ENCODE measurements at places on chromosomes 2 and 18. TPM values are rescaled to one million over a fixed set of nuclear protein-coding genes. Genes with fewer than 3 reads are reported as not detected.

DNA sequence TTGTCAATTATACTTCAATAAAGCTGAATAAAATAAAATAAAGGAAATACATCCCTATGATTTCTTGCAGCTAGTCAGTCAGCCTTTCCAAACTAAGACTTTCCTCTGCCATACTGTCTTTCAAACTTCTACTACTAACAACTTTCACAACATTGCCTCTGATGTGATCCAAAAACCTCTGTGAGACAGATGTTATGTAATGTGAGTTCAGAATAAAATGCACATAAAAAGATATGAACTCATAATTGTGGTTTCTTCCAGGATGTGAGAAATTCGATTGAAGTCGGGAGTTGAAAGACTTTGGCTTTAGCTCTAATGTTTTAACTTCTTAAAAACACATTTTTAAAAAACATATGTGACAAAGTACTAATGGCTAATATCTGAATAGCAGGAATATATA, 98.7 kb downstream of the PIGN start:
- DNase-seq: no peak

DNA sequence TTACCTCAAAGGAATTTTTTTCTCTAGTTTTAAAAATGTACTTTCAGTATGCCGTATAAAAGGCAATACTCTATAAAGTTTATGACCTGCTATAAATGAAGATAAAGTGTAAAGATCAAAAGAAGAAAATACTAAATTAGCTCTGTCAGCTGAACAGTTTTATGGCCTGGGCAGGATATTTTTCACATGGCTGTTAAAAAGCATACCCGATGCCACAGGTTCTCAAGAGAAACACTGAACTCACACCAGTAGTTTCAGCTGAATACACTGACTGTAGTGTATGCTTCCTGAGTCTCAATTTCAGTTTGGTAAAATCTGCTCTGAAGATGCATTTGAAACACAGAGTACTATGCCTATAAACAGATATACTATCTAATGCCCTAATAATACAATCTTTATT, 126.0 kb downstream of the PIGN start:
- DNase-seq: no peak

GRCh38 chr2:16382451-16382850, 283.2 kb downstream of the CYRIA start:
- DNase-seq: no peak

- no peak for DNase-seq
Measured at GRCh38 chr2:151729415-151729811, 4.9 kb downstream of the NEB start.

- DNase-seq: no peak
Measured at GRCh38 chr2:11784280-11784679, 37.8 kb downstream of the LPIN1 start.

DNA sequence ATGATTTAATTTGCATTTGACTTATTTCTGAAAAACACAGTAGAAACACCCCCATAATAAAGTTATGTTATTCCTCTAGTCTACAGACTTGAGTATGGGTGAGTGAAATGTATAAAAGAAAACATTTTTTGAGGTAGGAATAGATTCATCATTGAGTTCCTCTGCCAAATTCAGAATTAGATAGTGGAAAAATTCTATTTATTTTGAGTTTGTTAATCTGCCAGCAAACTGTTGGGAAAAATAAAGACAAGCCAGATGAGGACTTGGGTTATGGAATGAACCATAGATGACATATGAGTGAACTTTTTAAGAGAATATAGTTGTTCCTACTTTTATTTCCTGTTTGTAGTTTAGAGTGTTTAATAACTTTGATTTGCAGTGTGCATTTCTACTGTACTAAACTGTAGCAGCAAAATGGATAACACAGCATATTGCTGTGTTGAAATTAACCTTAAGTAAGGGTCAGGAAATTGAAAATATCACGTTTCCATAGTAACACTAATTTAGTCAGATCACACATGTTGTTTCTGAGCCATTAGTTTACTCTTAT, 35.6 kb upstream of the PNPT1 start:
- DNase-seq: no peak

- DNase-seq: no peak
Measured at GRCh38 chr2:3608373-3609278, 13.7 kb downstream of the COLEC11 start.

DNA sequence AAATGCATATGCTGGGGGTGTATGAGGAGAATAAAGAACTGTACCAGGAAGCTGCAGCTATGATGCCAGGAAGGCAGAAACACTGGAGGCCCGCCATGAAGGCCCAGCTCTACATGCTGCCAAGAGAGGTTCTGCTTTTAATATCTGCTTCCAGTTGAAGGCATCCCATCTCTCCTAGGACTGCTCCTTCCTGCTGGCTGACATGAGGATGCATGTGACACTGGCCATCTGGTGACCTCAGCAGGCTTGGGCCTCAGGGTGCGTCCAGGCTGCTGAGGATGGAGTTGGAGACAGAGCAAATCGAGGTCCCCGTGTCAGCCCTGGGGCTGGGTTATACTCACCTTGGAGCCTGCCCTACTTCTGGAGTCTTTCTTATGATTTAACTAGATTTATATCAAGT, 49.0 kb downstream of the PSMG2 start:
- no peak for DNase-seq

DNA sequence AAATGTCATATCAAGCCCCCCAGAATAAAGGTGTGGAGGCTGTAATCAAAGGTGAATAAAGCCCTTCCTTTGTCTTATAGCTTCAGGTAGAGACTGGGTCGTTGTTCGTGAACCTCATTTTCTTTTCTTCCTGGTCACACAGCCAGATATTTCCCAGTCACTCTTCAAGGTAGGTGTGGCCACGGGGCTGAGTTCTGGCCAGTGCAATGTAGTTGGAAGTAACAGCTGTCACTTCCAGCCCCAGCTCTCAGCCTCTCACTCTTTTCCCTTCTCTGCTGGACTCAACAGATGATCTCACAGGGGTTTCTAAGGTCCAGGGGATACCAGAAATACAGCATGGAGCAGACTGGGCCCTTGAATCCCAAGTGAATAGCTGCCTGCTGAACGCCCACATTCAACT, 15.8 kb upstream of the TRPM8 start:
- DNase-seq: no peak

DNA sequence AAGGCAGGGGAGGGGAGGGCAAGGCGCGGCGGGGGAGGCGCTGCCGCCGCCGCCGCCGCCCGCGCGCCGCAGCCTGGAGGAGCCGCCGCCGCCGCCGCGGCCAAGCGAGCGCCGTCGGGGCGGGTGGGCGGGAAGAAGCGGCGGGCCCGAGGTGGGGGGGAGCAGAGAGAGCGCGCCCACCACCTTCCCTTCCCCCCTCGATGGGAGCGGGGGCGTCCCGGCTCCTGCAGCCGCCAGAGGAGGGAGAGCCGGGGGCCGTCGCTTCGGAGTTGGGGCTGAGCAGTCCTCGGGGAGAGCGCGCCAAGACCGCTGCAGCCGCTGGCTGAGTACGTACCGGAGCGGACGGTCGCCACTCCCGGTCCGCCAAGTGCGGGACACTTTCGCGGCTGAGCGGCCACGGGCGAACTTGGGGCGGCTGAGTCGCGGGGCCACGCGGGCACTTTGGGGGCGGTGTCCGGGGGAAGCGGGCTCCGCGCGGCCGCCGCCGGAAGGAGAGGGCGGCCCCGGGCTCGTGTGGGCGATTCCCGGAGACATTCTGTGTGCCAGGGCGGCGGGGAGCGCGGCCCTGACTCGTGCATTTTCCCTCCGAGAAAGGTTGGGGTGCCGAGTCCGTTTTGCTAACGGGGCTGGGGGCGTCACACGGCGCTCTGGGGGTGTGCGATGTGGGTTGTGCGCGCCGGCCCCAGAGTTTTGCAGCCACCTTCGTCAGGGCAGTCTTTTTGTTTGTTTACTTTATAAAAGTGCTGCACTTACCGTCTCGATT, at the start of gene NAB1:
NAB1 (plus strand) TSS at position 49 of the 763 bp plus-strand sequence. CDS start 10,094 bp downstream, outside the sequence.
- DNase-seq: no peak

Gene SERPINB13
- 48.0 TPM for total RNA-seq
